ENCODE measurements at places on chromosomes 2 and 18.

DNA sequence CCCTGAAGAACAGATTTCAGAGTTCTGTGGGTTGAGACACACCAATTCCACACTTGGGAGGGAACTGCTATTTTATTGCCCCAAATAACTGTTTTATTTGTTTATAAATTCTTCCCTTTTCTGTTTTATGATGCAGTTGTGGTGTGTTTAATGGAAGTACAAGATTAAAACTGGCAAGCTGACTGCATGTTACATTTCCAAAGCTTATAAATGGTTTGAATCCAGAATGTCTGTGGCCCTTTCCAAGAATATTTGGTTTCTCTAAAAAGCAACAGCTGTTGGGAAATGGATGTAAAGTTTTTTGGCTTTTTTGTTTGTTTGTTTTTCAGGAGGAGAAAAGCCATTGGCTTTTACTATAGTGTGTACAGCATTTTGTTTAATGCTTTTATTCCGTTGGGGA lies 234.5 kb downstream of the MTX2 start:
- DNase-seq: no peak

GRCh38 chr2:161836664-161837063 lies 212.4 kb downstream of the SLC4A10 start:
- no peak for DNase-seq

- peak; percentile 62 for DNase-seq
These were observed 5.3 kb upstream of the GDF7 start for GRCh38 chr2:20661421-20662307.

- DNase-seq: no peak
These were observed 120.8 kb upstream of the STK17B start for GRCh38 chr2:196291873-196292800.

- DNase-seq: no peak
These were observed 139.7 kb downstream of the LRP2 start for GRCh38 chr2:169222665-169223064.

DNA sequence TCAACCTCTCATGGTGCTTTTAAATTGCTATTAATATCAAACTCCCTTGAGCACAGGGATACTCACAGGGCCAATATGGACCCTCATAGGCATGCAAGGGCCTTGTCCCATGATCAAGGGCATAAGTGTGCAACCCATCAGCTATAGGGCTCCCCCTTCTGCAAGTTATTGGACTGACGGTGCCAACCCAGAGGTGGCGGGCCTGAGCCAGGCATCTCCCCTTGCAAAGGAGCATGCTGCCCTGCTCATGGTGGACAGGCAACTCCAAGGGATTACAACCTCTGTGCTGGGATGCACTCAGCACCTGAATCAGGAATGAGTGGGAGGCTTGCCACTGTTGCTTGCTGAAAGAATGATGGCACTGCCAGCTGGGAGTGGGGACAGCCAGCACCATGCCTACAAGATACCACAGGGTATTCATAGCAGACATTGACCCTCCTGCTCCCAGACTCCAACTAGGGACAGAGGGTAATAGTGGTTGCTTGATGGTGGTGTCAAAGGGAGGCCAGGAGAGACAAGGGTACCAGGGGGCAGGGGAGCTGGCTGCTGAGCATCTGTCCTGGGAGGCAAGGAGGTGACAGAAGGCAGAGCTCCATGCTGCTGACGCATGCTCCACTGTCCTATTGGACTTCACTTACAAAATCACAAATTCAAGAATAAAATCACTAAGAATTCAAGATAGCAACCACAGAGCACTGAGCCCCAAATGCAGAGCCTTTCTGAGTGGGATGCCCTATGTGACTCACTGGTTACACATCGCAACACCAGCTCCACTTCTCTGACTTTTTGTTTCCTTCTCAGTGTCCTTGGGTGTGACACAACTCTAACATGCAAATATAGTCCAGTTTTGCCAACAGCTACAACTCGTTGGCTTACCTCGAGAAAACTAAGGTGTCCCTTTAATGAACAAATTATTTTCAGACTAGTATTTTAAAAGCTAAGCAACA lies 157.1 kb upstream of the CCDC150 start:
- no peak for DNase-seq

GRCh38 chr2:197265924-197266323 lies 44.7 kb downstream of the ANKRD44 start:
- DNase-seq: no peak

DNA sequence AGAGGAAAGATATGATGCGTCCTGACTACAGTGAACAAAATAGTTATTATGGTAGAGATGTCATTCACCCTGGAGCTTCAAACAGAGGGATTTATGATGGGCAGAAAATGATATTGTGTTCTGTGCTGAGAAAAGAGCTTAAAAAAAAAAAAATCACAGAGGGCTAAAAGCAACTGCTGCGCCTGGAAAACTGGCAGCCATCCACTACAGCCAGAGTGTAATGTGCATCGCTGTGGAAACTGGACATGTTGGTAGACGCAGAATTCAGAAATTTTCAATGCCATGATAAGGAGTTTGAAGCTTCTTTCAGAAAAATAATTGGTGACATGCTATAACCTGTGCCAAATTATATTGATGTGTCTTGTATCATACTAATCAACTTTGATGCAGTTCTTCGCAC lies 122.9 kb upstream of the SOX11 start:
- DNase-seq: no peak

GRCh38 chr2:42903821-42904575 lies 111.6 kb upstream of the HAAO start:
- no peak for DNase-seq

DNA sequence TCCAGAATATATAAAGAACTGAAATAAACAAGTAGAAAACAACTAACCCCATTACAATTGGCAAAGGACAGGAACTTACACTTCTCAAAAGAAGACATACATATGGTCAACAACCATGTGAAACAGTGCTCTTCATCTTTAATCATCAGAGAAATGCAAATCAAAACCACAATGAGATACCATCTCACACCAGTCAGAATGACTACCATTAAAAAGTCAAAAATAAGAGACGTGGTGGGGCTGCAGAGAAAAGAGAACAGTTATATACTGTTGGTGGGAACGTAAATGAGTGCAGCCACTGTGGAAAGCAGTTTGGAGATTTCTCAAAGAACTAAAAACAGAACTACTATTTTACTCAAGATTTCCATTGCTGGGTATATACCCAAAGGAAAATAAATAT lies 1696.3 kb upstream of the TMEFF2 start:
- DNase-seq: no peak

- no peak for DNase-seq
These were observed 86.9 kb downstream of the CLHC1 start for GRCh38 chr2:55144922-55145820.

- DNase-seq: no peak
These were observed 38.0 kb downstream of the ACKR3 start for GRCh38 chr2:236607471-236608187.

DNA sequence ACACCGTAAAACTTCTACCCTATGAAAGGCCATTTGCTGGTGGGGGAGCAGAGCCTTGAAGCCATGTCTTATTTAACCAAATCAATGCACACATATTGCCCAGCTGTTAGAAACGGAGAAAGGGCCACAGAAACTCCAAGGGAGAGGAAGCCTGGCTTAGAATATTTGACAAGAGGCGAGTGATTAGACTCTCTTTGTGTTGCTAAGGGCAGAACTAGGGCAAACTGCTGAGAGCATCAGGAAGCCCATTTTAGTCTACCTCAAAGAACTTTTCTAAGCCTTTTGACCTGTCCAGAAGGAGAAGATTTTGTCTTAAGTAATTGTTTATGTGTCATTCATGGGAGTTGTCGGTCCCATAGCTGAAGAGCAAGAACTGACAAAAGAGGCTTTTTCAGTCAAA lies 54.4 kb upstream of the CELF4 start:
- no peak for DNase-seq

DNA sequence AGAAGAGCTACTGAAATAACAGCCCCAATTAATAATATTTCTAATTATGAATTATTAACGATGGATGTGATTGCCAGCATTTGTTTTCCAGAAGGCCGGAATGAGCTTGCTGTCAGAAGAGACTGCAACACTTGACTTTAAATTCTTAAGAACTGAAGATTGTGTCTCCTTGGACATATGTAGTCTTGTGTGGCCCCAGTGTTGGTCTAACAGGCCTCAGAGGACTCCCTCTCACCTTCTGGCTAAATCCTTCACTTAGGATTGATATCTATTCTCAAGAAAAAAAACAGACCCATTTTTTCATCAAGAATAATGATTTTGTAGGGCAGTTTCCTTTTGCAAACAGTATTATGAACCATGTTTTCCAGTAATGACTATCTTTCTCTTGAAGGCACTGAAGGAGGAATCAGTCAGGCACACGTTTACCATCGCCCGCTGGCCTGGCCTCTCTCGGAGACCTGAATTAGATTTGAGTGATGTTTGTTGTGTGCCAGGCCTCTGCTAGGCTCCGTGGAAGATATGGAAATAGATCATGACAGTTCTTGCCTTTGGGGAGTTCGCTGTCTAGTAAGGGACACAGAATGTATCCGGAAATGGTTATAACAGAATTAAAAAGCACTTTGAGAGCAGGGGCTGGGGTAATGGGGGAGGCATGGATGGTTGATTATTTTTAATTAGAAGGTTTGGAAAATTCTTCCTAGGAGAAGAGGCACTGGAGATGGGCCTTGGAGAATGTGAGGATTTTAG lies 258.0 kb downstream of the MYCN start:
- no peak for DNase-seq

DNA sequence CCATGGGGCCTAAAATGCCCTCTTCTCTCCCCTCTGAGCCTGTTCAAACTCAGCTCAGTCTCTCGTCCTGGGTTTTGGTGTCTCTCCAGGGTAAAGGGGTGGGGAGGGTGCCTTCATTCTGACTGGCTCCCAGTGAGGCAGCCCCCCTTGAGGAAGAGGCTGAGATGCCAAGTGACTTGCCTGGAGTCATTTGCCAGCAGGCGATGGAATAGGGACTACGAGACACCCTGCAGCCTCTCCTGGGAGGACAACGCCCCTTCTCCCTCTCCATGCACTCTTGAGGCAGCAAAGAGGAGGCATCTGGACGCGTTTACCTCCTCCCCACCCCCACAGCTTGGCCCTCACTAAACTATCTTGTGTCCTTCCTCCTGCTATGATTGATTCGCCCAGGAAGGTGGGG lies 760 bp upstream of the STON1 start:
- DNase-seq: no peak

DNA sequence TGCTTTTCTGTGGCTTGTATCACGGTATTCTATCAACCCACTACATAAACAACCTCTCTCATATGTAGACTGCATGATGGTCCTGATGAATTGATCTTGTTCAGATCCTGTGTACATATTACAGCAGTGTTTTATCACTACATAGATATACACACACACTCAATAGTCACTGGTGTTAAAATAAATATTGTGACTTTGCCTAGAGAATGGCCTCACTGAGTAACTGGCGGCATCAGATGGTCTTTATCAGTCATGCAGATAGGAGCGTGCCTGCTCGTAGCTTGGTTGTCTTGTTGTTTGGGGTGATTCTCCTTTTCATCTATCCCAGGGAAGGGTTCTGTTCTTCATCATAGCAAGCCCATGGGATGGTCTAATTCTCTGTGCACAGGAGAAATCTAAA lies 18.4 kb upstream of the CTAGE1 start:
- no peak for DNase-seq

DNA sequence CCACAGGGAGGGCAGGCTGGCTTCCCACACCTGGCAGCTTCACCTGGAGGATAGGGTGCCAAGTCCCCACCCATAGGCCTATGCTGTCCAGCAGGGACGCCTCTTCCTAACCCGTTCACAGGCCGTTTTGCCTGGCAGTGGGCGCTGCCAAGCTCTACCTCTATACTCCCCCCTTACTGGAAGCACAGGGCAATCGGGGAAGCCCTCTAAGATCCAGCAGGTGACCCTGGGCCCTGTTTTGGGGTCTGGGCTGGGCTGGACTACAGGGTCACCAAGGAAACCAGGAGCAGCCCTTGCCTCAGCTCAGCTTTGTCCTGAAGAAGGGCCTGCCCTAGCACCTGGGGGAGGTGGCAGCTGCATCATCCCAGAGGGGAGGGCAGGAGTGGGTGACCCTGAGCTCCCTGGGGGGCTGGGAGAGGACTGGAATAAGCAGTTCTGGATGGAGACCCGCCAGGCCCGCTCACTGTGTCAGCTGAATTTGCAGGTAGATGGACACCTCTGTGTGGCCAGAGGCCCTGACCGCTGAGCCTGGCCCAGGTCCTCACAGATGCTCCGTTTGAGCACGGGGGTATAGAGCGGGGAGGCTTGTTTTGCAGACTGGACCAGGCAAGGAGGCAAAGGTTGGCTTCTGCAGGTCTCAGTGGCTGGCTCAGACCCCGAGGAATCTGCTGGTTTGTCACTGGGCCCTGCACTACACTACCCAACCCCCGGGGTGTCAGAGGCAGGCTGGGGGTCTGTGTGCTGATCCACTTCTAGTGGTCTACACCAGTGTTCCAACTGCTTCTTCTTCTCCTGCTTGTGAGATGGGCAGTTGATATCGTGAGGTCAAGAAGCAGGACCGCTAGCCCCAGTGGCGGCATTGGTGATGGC lies 163.1 kb downstream of the ASB1 start:
- no peak for DNase-seq

GRCh38 chr2:58047373-58047935 lies 848 bp downstream of the VRK2 start:
- DNase-seq: no peak

- no peak for DNase-seq
These were observed 758.4 kb upstream of the KLHL29 start for GRCh38 chr2:22626621-22627020.

GRCh38 chr2:71606244-71606643 lies 152.9 kb downstream of the DYSF start:
- no peak for DNase-seq

- DNase-seq: no peak
These were observed 151.3 kb downstream of the CCDC85A start for GRCh38 chr2:56335101-56335500.

- DNase-seq: no peak
These were observed 90.7 kb upstream of the ITGA6 start for GRCh38 chr2:172336681-172337080.

- DNase-seq: no peak
These were observed 13.7 kb downstream of the ANKRD44 start for GRCh38 chr2:197296835-197297234.

- DNase-seq: peak; percentile 21
These were observed 77.9 kb downstream of the DTNA start for GRCh38 chr18:34787931-34788532.

GRCh38 chr2:200658278-200658864 lies 72.6 kb downstream of the AOX1 start:
- DNase-seq: no peak

- no peak for DNase-seq
These were observed 28.2 kb downstream of the ACMSD start for GRCh38 chr2:134866498-134867099.

DNA sequence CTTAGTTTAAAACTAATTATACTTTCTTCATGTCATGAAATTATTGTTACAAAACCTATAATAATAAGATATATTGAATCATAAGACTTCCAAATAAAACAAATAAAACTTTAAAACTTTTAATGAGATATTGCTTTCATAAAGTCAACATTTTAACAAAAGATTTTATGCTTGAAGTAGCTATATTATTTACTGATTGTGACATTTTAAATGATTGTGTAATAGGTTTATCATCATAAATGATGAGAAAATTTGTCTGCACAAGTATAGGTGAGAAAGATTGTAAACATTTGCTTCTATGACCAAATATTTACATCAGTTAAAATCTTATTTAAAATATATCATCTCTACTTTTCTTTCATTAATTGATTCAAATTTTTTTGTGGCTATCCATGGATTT lies 5.1 kb upstream of the GALNT13 start:
- DNase-seq: no peak

- DNase-seq: no peak
These were observed 14.0 kb downstream of the GORASP2 start for GRCh38 chr2:170943041-170943440.

Data from naive thymus-derived CD4-positive, alpha-beta T cell (primary cell).